ENCODE measurements at places on chromosomes 6 and 20. TPM values are rescaled to one million over a fixed set of nuclear protein-coding genes. Genes with fewer than 3 reads are reported as not detected.
A peak's percentile ranks its signal among the peaks of the same experiment; 100 is the strongest.

KCNG1 gene
- total RNA-seq, result 0.31 TPM

DNA sequence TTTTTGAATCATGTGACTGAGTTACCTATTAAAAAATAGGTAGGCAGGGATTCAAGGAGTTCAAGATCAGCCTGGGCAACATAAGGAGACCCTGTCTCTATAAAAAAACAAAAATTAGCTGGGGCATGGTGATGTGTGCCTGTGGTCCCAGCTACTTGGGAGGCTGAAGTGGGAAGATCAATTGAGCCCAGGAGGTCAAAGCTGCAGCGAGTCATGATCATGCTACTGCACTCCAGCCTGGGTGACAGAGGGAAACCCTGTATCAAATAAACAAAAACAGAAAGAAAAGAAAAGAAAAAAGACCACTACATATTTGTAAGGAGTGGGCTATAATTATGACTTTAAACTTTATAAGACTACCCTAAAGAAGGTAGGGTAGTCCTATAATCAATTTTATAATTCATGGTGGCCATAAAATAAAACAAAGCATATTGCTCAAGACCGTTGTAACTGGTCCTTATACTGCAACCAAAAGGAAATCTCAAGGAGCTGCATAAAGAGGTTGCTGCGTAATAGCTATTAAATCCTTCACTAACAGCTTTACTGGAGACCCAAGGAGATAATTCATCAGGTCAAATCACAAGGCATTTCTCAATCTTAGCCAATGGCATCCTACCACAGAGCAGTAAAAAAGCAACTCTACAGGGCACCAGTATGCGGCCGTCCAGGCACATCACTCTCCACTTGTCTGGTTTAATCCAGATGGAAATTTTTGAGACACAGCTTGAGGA, 13.5 kb downstream of the PIGU start:
- DNase-seq, result no peak

FOXF2 gene
- total RNA-seq, result 12.6 TPM

HLA-DPB1 gene
- total RNA-seq, result 326 TPM

- DNase-seq, result no peak
Observed at GRCh38 chr6:148873868-148874267, 127.0 kb downstream of the UST start.

- peak; percentile 90 for DNase-seq
Observed at GRCh38 chr6:42782689-42783176, 881 bp downstream of the BICRAL start.

ARFGEF3 gene
- 16.9 TPM for total RNA-seq

DEFB132 gene
- total RNA-seq, result not detected

- no peak for DNase-seq
Observed at GRCh38 chr6:82076916-82077315, 170.6 kb downstream of the IBTK start.

ZC3H12D gene
- 1.9 TPM for total RNA-seq

- no peak for DNase-seq
Observed at GRCh38 chr6:159976686-159977254, 7.9 kb downstream of the IGF2R start.

- no peak for DNase-seq
Observed at GRCh38 chr6:138598562-138599173, 99.4 kb upstream of the NHSL1 start.

HTR1E gene
- total RNA-seq, result not detected

DNA sequence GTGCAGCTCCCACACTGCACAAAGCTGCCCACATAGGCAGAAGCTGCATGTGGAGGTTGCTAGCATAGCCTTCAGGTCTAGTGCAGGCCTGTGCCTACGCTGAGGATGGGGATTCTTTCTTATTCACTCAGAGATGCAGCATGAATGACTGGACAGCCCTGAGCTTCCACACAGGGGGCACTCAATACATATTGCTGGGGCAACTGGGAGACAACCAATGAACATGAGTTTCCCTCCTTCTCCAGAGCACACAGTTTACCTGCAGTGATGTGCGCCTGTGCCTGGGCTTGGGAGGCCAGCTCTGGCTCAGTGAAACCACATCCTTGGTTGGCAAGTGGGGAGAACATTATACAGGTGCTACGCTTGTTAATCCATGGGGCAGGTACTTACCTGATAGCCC, 389.9 kb downstream of the RNGTT start:
- no peak for DNase-seq

MYBL2 gene
- 10.5 TPM for total RNA-seq

- no peak for DNase-seq
Observed at GRCh38 chr6:63904650-63905248, 269.1 kb downstream of the PHF3 start.

GRCh38 chr20:52959125-52959524, 13.0 kb upstream of the TSHZ2 start:
- peak; percentile 61 for DNase-seq

DTD1 gene
- 25.4 TPM for total RNA-seq

COL19A1 gene
- 0.10 TPM for total RNA-seq

DNA sequence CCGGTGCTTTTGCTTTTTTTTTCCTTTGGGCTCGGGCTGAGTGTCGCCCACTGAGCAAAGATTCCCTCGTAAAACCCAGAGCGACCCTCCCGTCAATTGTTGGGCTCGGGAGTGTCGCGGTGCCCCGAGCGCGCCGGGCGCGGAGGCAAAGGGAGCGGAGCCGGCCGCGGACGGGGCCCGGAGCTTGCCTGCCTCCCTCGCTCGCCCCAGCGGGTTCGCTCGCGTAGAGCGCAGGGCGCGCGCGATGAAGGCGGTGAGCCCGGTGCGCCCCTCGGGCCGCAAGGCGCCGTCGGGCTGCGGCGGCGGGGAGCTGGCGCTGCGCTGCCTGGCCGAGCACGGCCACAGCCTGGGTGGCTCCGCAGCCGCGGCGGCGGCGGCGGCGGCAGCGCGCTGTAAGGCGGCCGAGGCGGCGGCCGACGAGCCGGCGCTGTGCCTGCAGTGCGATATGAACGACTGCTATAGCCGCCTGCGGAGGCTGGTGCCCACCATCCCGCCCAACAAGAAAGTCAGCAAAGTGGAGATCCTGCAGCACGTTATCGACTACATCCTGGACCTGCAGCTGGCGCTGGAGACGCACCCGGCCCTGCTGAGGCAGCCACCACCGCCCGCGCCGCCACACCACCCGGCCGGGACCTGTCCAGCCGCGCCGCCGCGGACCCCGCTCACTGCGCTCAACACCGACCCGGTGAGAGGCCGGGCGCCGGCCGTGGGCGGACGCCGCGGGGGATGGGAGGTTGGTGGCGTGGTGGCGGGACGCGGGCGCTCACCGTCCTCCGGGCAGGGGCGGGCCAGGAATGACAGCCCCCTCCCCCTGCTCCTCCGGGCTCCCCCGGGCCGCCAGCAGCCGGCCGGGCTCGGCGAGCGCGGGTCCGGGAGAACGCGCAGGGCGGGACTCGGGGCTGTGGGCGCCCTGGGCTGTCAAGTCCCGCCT, 606 bp downstream of the ID4 start:
- peak; percentile 43 for DNase-seq

DNA sequence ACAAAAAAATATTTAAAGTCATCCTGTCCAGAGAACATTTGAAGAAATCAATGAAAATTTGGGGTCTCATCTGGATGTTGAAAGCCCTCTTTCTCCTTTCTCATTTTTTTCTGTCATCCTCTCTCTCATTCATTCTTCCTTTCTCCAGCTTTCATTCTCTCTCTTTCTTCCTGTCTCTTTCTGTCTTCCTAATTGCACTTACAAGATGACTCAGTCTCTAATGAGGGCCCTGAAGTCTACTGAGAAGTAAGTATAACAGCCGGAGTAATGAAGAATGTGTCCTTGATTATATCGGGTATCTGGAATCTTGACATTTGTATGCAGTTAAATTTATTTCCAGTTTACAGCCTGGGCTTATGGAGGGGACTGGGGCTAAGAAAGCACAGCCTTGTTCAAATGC, 232.2 kb upstream of the SULF2 start:
- DNase-seq, result no peak

FAM83B gene
- total RNA-seq, result 0.16 TPM

KCNK15 gene
- total RNA-seq, result 3.1 TPM

SLC22A2 gene
- not detected for total RNA-seq

- DNase-seq, result no peak
Observed at GRCh38 chr20:46131396-46131795, 13.3 kb downstream of the CD40 start.

- no peak for DNase-seq
Observed at GRCh38 chr20:53914091-53914780, 156.2 kb downstream of the BCAS1 start.

DNA sequence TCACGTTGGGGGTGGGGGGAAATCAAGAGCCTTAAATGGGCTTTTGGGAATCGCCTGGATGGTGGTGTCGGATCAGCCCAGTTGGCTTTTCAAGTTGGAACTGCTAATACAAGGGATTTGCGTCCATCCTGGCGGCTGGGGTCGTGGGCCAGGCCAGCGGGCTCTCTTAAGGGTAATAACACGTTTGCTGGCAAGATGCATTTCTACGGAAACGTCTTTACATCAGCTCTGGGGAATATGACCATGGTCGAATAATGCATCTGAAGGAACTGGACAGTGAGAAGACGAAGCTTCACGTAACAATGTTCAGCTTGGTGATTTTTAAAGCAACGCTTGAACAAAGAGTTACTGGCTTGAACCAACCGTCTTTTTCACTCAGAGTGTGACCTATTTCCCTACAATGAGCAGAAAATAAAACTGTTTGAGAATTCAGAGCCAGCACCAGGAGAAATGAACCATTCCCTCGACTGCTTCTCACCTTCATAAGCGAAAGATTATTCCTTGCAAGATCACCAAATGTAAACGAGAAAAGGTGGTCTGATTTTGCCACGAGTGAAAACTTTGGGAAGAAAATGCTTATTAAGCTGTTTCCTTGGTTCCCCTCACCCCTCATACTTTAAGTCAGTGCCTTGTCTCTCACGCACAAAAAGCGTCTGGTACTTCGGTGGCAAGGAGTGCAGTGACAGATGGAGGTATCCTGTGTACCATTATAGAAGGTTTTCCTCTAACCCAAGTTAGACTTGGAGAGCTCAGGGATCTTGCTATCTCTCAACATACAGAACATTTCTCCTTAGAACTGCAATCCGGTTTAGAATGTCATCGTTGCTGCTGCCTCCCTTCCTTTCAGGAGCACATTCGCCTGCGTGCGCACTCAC, 1.4 kb upstream of the MARCKS start:
- peak; percentile 77 for DNase-seq

ABHD16B gene
- not detected for total RNA-seq

DNA sequence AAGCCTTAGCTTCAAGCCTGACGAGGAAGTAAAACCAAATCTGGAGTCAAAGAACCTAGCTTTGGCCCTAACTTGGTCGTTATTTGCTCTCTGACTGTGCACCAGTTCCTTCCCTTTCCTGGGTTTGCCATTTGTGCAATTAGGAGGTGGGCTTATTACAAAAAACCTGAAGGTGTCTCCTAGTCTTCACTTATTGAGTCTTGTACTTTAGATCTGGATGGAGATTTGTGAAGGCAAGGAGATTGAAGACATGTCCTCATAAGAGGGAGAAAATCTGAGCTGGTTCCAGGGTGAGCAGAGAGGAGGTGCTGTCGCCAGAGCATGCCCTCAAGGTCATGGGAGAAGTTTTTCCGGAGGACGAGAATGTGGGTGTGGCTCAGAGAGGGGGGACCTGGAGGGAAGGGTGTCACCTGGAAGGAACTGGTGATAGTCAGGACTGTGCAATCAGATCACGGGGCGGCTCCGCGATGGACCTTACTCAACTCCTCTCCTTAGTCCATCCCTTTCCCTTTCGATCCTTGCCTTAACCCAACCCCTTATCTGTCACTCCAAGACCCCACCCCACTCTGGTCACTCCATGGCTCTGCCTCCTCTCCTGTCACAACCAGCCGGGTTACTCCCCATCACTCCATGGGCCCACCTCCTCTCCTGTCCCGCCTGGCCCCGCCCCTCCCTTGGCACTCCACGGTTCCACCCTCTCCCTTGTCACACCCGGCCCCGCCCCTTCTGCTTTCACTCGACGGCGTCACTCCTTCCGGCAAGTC, 588 bp upstream of the ACSS2 start:
- DNase-seq, result peak; percentile 100

- DNase-seq, result no peak
Observed at GRCh38 chr20:5430670-5431069, 113.9 kb upstream of the PROKR2 start.

DNA sequence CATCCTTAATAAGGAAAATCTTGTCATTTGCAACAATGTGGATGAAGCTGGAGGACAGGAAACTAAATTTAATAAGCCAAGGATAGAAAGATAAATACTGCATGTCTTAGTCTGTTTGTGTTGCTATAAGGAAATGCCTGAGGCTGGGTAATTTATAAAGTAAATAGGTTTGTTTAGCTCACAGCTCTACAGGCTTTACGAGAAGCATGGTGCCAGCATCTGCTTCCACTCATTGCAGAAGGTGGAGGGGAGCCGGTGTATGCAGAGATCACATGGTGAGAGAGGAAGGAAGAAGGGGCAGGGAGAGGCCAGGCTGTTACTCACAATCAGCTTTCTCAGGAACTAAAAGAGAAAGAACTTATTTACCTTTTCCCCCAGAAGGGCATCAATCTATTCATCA, 118.9 kb upstream of the SMLR1 start:
- no peak for DNase-seq

DAAM2 gene
- 67.6 TPM for total RNA-seq

DNA sequence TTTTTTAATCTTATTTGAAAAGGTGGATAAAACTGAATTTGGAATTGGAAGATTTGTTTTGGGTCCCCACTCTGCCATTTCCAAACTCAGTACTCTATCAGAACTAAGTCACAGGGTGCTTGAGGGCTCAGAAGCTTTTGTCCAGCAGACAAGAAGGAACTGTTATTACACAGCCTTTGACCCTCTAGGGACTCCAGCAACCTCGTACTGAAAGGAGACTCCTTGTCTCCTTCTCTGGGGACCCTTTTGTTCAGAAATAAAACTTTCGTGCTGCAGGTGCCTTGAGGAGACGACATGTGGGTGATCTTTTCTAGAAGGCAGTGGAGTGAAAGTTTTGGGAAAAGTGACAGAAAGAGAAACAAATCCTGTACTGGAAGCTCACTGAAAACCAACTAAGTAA, 7.4 kb upstream of the POLR1H start:
- DNase-seq, result no peak

BAG2 gene
- 11.3 TPM for total RNA-seq

DNA sequence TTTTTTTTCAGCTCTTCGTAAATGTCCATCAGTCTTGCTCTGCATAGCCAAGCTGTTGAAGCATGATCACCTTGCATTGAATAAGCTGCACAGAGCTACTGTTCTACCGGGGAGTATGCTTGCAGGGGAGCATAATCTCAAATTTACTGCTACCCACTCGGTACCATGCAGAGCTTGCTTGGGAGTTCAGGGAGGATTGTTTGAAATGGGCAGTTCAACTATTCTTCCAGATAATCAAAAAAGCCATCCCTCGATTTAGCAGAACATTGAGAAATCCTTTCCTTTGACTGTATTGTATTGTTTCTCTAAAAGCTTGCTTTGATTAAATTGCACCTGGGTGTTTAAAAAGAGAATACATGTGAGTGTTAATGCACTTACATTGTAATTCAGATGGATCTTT, 332.6 kb downstream of the UTRN start:
- no peak for DNase-seq

ATRN gene
- 28.8 TPM for total RNA-seq

DNA sequence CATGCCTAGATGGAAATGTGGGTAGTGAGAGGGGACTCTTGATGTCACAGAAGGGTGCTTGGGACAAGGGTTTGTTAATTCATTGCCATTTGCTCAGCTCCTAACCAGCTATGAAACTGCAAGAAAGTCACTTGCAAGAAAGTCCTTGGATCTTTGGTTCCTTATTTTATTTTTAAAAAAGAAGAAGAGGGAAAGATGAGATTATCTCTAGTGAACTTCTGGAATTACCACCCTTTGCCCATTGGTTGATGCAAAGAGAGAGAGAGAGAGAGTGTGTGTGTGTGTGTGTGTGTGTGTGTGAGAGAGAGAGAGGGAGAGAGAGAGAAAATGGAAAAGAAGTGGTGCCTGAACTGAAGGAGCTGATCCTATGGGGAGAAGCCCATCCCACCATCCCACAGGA, 4.6 kb upstream of the SFT2D1 start:
- DNase-seq, result no peak

GRCh38 chr6:122495612-122496011, 24.0 kb upstream of the SERINC1 start:
- DNase-seq, result no peak
